Thymus (tissue), 14 donors: ENCODE measurements at places on chromosomes 11 and 22.

DNA sequence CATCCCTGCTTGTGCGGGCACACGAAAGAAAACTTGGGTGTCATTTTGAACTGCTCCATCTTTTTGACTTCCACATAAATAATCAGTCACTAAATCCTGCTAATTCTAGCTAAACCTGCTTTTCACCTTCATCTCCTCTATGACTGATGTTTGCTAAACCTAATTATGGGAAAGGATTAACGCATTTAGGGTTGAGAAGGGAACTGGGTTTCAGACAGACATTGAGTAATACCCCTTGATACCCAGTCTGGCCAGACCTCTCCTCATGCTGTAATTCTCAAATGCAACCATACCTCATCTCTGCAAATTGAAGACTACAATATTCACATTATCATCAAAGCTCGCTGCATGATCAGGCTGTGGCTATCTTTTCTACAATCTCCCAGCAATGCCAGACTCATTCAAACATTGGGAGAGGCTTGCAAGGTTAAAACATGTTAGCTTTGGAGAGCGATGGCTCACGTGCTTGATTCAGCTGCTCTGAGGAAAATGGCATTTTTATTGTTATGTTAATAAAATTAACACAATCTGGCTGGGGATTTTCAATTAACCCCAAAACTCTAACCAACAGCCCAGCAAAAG, 2.4 kb downstream of the HPS4 start:
- no peak for DNase-seq
- H3K4me3 ChIP-seq = peak overlapping the region; percentile 15
- no peaks in the 10 kb centered on the region for H3K27me3 ChIP-seq
- H3K4me1 ChIP-seq = peaks cover 58% of the 10 kb centered on the region
- H3K27ac ChIP-seq = no peak overlapping the region

GRCh38 chr11:33952805-33953204, 60.9 kb upstream of the LMO2 start:
- DNase-seq = no peak
- no peaks in the 10 kb centered on the region for H3K4me1 ChIP-seq
- no peak overlapping the region for H3K4me3 ChIP-seq
- H3K27me3 ChIP-seq = no peaks in the 10 kb centered on the region

GRCh38 chr11:110513846-110514437, 84.2 kb downstream of the FDX1 start:
- no peak overlapping the region for H3K27ac ChIP-seq
- DNase-seq = no peak
- H3K4me3 ChIP-seq = no peak overlapping the region
- H3K27me3 ChIP-seq = no peaks in the 10 kb centered on the region
- no peaks in the 10 kb centered on the region for H3K36me3 ChIP-seq

DNA sequence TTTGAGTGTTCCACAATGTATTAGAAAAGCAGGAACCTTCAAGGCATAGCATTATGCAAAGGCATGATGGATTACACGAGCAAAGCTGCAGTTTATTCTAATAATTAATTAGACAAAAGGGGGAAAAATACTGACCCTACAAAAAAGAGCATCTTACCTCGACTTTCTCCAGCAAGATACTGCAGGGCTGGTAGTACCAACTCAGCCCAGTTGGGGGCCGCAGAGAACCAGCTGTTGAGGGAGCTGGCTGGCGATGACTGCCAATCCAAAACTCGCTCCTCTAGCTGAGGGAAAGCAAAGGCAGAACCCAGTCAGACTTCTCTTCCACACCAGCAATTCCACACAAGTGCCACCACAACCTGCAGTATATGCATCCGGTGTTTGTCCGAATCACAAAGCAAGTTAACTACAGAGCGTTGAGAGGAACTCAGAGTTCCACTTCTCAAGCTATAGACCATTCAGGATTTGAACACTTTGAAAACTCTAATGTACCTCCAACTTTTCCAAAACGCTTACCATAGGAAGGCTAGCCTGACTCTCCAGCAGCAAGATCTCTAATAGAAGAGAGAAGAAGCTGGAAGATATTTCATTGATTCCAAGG, 13.7 kb downstream of the NFRKB start:
- H3K36me3 ChIP-seq = peaks cover 91% of the 10 kb centered on the region
- H3K27me3 ChIP-seq = no peaks in the 10 kb centered on the region
- no peak overlapping the region for H3K4me3 ChIP-seq
- H3K27ac ChIP-seq = no peak overlapping the region
- no peaks in the 10 kb centered on the region for H3K4me1 ChIP-seq
- peak; percentile 34 for DNase-seq

- no peak overlapping the region for H3K27ac ChIP-seq
- no peaks in the 10 kb centered on the region for H3K27me3 ChIP-seq
- H3K36me3 ChIP-seq = peaks cover 77% of the 10 kb centered on the region
- no peaks in the 10 kb centered on the region for H3K4me1 ChIP-seq
These were observed 12.2 kb downstream of the MED19 start for GRCh38 chr11:57699813-57700212.

DNA sequence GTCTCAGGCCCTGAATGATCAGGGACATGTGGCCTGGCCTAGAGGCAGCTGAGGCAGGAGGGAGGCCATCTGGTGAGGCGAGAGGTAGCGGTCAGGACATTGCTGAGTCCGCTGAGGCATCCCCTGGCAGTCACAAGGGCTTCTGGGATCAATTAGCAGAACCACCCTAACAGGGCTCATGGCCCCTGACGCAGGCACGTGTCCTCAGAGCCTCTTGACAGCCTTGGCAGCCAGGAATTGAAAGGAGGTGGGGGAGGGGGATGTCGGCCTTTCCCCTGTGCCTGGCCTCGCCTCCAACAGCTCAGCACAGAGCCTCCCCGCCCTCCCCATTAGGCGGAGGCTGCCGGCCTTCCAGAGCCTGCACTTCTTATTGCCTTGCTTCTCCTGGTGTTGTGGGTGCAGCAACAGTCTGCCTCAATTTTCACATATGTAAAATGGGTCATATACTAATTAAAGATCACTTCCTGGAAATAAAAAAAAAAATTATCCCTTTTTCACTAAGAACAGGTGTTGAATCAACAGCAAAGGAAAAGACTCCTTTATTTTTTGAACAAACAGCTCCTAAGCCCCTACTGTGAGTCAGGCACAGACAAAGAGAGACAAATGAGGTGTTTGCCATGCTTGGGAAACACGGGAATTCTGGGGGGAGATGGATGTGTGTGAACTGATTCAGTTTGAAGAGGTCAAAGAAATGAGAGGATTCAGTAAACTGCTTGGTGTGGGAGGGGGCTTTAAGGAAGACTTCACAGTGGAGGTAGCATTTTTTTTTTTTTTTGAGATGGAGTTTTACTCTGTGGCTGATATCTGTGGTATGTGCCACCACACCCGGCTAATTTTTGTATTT, 55.3 kb downstream of the NFAM1 start:
- H3K27me3 ChIP-seq = peaks cover 8% of the 10 kb centered on the region
- H3K36me3 ChIP-seq = no peaks in the 10 kb centered on the region
- no peak overlapping the region for H3K27ac ChIP-seq
- no peak for DNase-seq
- H3K4me1 ChIP-seq = peaks cover 9% of the 10 kb centered on the region

GRCh38 chr22:43110927-43111623, 525 bp downstream of the BIK start:
- H3K27ac ChIP-seq = no peak overlapping the region
- H3K4me3 ChIP-seq = peak overlapping the region; percentile 46
- DNase-seq = peak; percentile 66
- no peaks in the 10 kb centered on the region for H3K36me3 ChIP-seq

DNA sequence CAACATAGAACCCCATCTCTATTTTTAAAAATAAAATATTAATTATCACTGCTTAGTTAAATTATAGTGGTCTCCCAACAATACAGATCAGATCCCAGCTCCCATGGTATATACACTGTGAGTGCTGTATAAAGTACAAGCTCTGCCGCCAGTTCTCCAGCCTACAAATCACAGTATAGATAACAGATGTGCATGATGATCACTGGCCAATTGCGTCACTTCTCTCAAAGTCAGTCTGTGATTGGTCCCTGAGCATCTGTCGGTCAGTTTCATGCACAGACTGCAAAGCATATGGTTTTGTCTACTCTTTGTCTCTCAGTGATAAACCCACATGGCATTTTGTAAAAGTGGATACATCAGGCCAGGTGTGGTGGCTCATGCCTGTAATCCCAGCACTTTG, 15.7 kb downstream of the PPARA start:
- no peak for DNase-seq
- H3K4me1 ChIP-seq = no peaks in the 10 kb centered on the region
- peaks cover 7% of the 10 kb centered on the region for H3K36me3 ChIP-seq
- no peak overlapping the region for H3K4me3 ChIP-seq

GRCh38 chr11:102114032-102114431, 3.8 kb downstream of the YAP1 start:
- H3K4me3 ChIP-seq = no peak overlapping the region
- peaks cover 62% of the 10 kb centered on the region for H3K27me3 ChIP-seq
- peaks cover 9% of the 10 kb centered on the region for H3K4me1 ChIP-seq
- H3K27ac ChIP-seq = no peak overlapping the region
- no peak for DNase-seq

DNA sequence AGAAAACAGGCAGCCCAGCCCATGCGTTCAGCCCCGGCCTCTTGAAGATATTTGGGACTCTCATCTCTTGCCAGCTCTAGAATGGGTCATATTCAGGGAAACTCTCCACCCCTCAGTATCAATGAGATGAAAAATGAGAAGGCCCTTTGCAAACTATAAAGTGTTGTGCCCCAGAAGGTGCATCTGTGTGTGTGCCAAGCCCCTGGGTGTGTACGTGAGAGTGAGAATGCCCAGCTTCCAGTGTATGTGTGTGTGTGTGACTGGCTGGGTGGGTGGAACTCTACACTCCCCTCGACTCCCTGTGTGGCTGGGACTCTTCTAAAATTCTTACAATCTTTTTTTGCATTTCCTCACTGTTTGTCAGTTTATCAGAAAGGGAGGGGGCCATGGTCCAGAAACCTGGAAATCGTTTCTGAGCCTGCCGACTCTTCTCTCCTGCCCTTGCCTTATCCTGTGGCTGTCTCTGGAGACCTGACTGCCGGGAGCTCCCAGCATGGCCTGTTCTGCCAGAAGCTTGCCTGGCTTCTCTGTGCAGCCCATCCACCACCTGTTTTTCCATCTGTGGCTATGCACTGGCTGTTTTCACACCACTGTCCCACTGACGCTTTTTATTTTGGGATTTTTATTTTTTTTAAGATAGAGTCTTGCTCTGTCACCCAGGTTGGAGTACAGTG, 1.2 kb downstream of the P2RY6 start:
- H3K4me1 ChIP-seq = no peaks in the 10 kb centered on the region
- no peaks in the 10 kb centered on the region for H3K27me3 ChIP-seq
- no peaks in the 10 kb centered on the region for H3K36me3 ChIP-seq
- H3K4me3 ChIP-seq = no peak overlapping the region
- DNase-seq = no peak
- no peak overlapping the region for H3K27ac ChIP-seq

DNA sequence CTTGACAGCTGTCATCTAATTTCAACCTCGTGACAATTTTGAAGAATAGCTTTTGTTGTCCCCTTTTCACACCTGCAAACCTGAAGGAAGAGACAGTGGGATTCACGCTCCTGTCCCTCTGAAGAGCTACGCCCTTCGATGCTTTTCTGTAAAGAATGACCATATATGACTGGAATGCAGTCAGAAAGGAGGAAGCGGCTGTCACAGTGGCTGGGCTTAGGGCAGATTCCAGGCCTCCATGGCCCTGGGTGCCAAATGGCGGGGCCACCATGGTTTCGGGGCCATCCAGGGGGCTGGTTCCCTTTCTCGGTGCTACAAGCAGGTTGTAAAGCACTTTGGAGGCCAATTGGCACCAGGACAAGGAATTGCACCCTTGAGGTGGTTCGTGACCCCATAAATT, 22.2 kb upstream of the FGF19 start:
- H3K36me3 ChIP-seq = no peaks in the 10 kb centered on the region
- DNase-seq = no peak
- peaks cover 54% of the 10 kb centered on the region for H3K27me3 ChIP-seq
- H3K4me3 ChIP-seq = no peak overlapping the region

- no peaks in the 10 kb centered on the region for H3K27me3 ChIP-seq
- no peaks in the 10 kb centered on the region for H3K4me1 ChIP-seq
- no peak overlapping the region for H3K27ac ChIP-seq
- H3K4me3 ChIP-seq = no peak overlapping the region
These were observed 42.0 kb downstream of the IGLL5 start for GRCh38 chr22:22929381-22930221.

GRCh38 chr22:19786264-19786585, 25.6 kb downstream of the TBX1 start:
- no peaks in the 10 kb centered on the region for H3K4me1 ChIP-seq
- no peaks in the 10 kb centered on the region for H3K27me3 ChIP-seq

- DNase-seq = no peak
- peaks cover 9% of the 10 kb centered on the region for H3K36me3 ChIP-seq
- peaks cover 24% of the 10 kb centered on the region for H3K4me1 ChIP-seq
- H3K27me3 ChIP-seq = no peaks in the 10 kb centered on the region
- no peak overlapping the region for H3K27ac ChIP-seq
- no peak overlapping the region for H3K4me3 ChIP-seq
These were observed 6.3 kb downstream of the PPM1F start for GRCh38 chr22:21946262-21946925.

- H3K36me3 ChIP-seq = no peaks in the 10 kb centered on the region
- H3K27ac ChIP-seq = no peak overlapping the region
- no peaks in the 10 kb centered on the region for H3K27me3 ChIP-seq
- H3K4me3 ChIP-seq = no peak overlapping the region
These were observed 241.4 kb downstream of the BRD1 start for GRCh38 chr22:49586244-49586748.

DNA sequence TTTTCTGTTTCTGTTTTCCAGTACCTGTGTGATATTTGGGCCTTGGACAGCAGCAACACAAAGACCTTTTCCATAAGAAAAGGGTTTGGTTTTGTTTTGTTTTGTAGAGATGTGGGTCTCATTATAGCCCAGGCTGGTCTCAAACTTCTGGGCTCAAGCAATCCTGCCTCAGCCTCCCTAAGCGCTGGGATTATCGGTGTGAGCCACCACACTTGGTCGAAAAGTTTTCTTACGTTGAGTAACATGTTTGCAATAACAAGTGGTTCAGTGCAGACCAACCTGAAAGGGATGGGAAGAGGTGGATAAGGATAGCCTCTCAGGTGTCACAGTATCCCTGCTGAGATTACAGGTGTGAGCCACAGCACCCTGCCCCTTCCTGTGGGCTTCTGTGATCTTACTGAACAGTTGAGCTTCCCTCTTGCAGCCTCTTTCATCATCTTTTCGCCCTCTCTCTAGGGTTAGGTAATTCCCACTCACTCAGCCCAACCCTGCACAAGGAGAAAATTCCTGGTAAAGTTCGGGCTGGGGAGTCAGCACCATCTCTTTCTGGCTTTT, 3.5 kb upstream of the MRPL48 start:
- DNase-seq = no peak
- H3K36me3 ChIP-seq = no peaks in the 10 kb centered on the region
- H3K4me3 ChIP-seq = no peak overlapping the region

- no peaks in the 10 kb centered on the region for H3K27me3 ChIP-seq
- no peaks in the 10 kb centered on the region for H3K4me1 ChIP-seq
- H3K36me3 ChIP-seq = no peaks in the 10 kb centered on the region
- no peak for DNase-seq
- H3K27ac ChIP-seq = no peak overlapping the region
These were observed 14.0 kb upstream of the MMP7 start for GRCh38 chr11:102544594-102544993.

- H3K4me3 ChIP-seq = no peak overlapping the region
- H3K27me3 ChIP-seq = no peaks in the 10 kb centered on the region
- no peak for DNase-seq
- no peak overlapping the region for H3K27ac ChIP-seq
These were observed 96.1 kb downstream of the MICAL2 start for GRCh38 chr11:12206529-12206928.
